ENCODE measurements at places on chromosomes 6 and 20. TPM values are rescaled to one million over a fixed set of nuclear protein-coding genes. Genes with fewer than 3 reads are reported as not detected.

The LCA5 gene
- 5.8 TPM for total RNA-seq

The TREML1 gene
- total RNA-seq: not detected

DNA sequence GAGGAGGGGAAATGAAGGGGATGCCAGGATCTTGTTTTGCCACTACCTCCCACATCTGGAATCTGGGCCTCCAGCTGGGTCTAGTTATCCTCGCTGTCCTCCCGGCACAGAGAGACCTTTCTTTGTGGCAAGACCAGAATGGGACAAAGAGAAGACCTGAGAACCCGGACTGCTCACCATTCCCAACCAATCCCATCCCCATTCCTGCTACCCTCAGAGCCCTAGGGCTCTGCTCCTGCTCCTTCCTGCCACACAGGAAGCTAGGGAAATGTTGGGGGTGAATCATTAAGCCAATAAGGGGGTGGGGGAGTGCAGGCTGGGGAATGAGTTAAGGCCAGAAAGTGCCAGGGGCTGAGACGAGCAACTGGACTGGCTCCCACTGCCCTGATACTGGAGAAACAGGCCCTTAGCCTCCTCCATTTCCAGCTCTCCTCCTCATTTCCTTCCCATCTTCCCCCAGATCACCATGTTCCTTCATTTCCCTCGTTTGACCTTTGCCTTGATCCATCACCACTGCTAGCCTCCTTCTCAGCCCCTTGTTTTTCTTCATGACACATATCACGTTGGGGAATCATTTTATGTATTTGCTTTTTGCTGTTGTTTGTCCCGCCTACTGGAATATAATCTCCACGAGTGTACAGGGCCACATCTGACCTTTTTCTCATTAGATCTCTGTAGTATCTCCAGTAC lies 4.6 kb upstream of the IER3 start:
- no peaks in the 10 kb centered on the region for H3K36me3 ChIP-seq
- H3K27me3 ChIP-seq: no peaks in the 10 kb centered on the region
- no peak for DNase-seq
- H3K27ac ChIP-seq: peak overlapping the region; percentile 77
- H3K4me1 ChIP-seq: peaks cover 54% of the 10 kb centered on the region
- no peak overlapping the region for H3K4me3 ChIP-seq

DNA sequence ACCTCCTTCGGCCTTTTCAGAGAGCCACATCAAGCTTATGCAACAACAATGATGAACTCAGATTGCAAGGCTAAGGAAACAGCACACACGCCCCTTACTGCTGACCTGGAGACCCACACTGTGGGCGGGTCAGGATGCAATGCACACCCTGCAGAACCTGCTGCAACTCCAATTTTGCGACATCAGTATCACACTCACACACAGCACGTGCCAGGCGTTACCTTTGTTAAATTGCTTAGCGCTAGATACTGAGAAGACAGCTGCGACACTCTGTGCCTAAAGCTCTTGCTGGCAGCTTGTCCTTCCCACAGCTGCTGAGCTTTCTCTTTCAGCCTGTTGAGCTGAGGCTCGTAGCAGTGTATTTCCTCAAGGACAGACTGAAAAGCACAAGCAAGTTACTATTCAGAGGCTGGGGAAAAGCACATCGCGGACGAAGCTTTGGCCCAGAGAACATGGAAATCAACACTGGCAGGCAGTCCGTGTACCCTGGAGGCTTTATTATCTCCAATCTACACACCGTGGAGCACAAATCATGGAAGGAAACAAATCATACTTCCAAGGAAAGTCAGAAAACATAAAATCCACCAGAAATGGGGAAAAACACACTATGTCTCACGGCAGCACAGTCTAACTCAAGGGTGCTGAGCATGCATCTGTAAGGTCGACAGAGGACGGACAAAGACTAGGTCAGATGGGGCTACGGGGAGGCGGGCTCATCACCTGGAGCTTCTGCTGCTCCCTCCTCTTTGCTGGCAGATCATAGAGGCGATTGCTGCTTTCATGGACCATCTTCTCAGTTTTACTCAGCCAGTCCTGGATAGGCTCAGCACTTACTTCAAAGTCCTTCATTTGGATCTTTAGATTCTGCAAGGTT lies 268.2 kb downstream of the SYNE1 start:
- no peak overlapping the region for H3K4me3 ChIP-seq
- H3K27me3 ChIP-seq: no peaks in the 10 kb centered on the region

- no peaks in the 10 kb centered on the region for H3K4me1 ChIP-seq
- no peaks in the 10 kb centered on the region for H3K36me3 ChIP-seq
- H3K27me3 ChIP-seq: no peaks in the 10 kb centered on the region
- H3K27ac ChIP-seq: no peak overlapping the region
These were observed 54.2 kb downstream of the WDR27 start for GRCh38 chr6:169647637-169648036.

DNA sequence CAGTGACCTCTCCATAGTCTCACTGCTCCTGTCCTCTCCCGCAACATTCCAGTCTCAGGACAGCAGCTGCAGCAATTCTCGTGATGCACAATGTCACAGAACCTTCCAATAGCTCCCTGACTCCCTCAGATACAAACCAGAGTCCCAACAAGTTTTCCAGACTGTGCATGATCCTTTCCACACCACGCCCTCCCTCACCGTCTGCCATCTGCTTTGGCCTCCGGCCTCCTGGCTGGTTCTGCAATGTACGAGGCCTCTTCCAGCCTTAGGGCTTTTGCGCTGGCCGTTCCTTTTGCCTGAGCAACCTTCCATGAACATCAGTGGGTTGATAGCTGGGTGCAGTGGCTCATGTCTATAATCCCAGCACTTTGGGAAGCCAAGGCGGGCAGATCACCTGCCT lies 9.6 kb downstream of the FNDC1 start:
- no peak overlapping the region for H3K27ac ChIP-seq
- no peaks in the 10 kb centered on the region for H3K4me1 ChIP-seq

DNA sequence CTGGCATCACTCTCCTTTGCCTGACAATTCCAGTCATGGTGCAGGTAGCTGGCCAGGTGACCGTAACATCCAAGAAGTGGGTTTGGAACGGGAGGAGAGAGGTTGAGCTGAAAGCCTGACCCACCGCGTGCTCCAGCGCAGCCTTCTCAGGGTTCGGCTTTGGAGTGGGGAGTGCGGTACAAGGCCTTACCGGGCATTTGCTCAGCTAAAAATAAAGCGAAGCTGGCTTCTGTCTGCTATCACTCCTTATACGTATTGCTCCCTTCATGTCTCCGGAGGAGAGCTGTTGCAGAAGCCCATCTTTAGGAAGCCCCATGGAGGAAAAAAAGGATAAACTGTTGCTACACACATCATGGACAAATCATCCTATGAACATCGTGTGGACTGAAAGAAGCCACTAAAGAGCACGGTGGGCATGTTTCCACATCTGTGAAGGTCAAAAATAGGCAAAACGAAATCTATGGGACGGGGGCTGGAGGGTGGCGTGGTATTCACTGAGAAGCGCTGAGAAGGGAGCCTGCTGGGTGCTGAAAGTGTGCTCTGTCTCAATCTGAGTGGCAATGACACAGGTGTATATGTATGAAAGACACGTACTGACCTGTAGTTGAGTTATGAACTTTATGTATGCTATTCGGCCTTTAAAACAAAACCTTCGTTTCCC lies 57.2 kb upstream of the TAB2 start:
- DNase-seq: no peak
- no peaks in the 10 kb centered on the region for H3K27me3 ChIP-seq
- H3K36me3 ChIP-seq: no peaks in the 10 kb centered on the region
- H3K27ac ChIP-seq: no peak overlapping the region

DNA sequence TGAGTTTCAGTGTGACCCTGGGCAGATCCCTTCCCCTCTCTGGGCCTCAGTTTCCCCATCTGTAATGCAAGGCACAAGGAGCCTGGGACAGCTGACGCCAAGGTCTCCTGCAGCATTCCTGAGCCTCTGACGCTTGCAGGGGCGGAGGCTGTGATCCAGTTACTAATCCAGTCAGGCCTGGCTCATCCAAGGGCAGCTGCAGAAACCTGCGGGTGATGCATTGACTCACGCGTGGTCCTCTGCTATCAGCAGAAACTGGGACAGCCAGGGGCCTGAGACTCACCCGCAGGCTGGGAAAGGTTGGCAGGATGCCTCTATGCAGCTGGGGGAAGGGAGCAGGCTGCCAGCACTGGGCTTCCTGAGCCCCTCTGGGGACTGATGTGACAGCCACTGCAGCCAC lies 65.0 kb upstream of the SIRPA start:
- H3K4me3 ChIP-seq: no peak overlapping the region
- DNase-seq: peak; percentile 97
- H3K27me3 ChIP-seq: no peaks in the 10 kb centered on the region
- peak overlapping the region; percentile 65 for H3K27ac ChIP-seq
- no peaks in the 10 kb centered on the region for H3K36me3 ChIP-seq
- peaks cover 22% of the 10 kb centered on the region for H3K4me1 ChIP-seq

GRCh38 chr6:30077218-30077617 lies 1.6 kb upstream of the RNF39 start:
- DNase-seq: no peak
- peaks cover 10% of the 10 kb centered on the region for H3K4me1 ChIP-seq
- no peak overlapping the region for H3K4me3 ChIP-seq
- no peak overlapping the region for H3K27ac ChIP-seq

Measured in astrocyte (in vitro differentiated cells and primary cell).